ENCODE measurements at places on chromosomes 16 and 17. TPM values are rescaled to one million over a fixed set of nuclear protein-coding genes. Genes with fewer than 3 reads are reported as not detected.

DNA sequence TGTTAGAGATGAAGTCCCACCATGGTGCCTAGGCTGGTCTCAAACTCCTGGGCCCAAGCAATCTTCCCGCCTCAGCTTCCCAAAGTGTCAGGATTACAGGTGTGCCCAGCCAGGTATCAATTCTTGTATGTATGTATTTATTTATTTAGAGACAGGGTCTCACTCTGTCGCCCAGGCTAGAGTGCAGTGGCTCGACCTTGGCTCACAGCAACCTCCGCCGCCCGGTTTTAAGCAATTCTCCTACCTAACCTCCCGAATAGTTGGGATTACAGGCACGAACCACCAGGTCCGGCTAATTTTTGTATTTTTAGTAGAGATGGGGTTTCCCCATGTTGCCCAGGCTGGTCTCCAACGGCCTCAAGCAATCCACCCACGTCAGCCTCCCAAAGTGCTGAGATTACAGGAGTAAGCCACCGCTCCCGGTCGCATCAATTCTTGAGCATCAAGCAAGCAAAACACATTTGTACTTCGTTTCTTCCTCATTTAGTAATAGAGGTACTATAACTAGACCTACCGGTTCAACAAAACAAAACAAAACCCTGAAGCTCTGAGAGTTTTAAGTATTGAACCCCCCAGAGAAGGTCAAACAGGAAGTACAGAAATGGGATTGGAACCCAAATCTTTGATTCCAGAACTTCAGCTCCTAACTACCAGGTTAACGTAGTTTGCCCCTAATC is 1.0 kb upstream of the ZNF500 start:
- H3K27ac ChIP-seq, result peak overlapping the region; percentile 95
- H3K27me3 ChIP-seq, result no peaks in the 10 kb centered on the region
- H3K4me3 ChIP-seq, result peak overlapping the region; percentile 82
- H3K4me1 ChIP-seq, result peaks cover 29% of the 10 kb centered on the region

Gene WFIKKN1
- total RNA-seq, result 0.47 TPM

Gene RRAD
- 6.5 TPM for total RNA-seq

DNA sequence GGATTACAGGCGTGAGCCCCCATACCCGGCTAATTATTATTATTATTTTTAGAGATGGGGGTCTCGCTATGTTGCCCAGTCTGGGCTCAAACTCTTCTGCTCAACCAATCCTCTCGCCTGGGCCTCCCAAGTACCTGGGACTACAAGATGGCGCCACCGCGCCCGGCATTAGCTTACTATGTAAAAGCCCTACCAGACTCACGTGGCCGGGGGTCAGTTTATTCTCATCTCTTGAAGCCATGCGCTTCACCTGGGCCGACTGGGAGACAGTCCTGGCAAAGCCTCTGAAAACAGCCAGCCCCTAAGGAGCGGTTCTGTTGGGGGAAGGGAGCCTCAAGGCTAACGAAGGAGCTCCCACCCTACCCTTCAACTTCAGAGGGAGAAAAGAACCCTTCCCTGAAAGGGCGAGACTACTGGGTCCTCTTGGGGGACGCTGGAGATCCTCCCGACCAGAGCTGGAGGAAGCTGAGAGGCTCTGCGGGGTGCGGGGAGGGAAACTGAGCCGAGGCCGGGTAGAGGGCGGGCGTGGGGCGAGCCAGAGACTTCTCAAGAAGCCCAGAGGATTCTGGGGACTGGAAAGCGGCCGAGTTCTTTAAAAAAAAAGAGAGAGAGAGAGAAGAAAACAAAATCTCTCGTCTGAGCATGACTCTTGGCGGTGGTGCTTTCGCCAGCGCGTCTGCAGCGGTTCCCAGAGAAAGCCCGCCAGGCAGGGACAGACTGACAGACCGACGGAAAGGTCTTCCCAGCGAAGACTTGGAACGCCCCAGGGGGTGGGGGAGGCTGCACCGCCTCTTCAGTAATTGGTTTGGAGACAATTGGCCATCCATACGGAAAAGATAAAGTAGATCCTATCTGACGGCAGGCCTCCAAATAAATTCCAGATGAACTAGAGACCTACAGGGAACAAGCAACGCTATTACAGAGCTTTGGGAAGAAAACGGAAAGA is 5.6 kb upstream of the TUBG2 start:
- DNase-seq, result no peak
- H3K4me3 ChIP-seq, result peak overlapping the region; percentile 72
- no peaks in the 10 kb centered on the region for H3K36me3 ChIP-seq
- peaks cover 10% of the 10 kb centered on the region for H3K4me1 ChIP-seq
- no peaks in the 10 kb centered on the region for H3K27me3 ChIP-seq
- H3K27ac ChIP-seq, result peak overlapping the region; percentile 80

Gene HS3ST2
- total RNA-seq, result not detected

Gene KRT40
- total RNA-seq, result not detected

Gene SCGB1C2
- total RNA-seq, result not detected
